Lung (tissue), 17 donors: ENCODE measurements at places on chromosomes 1 and 21.

- no peak for DNase-seq
Observed at GRCh38 chr1:209412036-209412435, 171.5 kb upstream of the CAMK1G start.

DNA sequence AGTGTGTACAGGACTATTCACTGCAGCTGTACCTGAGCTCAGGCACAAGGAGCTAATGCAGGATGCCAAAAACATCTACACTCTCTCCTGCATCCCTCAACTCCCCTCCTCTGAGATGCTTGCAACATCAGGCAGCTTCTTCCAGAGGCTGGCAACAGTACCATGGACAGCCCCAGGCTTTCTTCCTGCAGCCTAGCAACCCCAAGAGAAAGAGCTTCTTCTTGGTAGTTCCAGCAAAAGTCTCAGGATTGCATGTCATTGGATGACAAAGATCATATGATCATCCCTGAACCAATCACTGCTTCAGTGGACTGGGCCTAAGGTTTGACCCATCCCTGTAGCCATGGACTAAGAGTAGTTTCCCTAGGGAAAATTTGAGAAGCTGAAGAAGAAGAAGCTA, 46.7 kb downstream of the CAMK2N1 start:
- DNase-seq, result no peak

GRCh38 chr21:18023157-18023556, 204.0 kb upstream of the C21orf91 start:
- DNase-seq, result peak; percentile 59

GRCh38 chr1:81574408-81574807, 226.3 kb upstream of the ADGRL2 start:
- peak; percentile 39 for DNase-seq

GRCh38 chr1:183318433-183318832, 99.7 kb downstream of the NMNAT2 start:
- peak; percentile 95 for DNase-seq

DNA sequence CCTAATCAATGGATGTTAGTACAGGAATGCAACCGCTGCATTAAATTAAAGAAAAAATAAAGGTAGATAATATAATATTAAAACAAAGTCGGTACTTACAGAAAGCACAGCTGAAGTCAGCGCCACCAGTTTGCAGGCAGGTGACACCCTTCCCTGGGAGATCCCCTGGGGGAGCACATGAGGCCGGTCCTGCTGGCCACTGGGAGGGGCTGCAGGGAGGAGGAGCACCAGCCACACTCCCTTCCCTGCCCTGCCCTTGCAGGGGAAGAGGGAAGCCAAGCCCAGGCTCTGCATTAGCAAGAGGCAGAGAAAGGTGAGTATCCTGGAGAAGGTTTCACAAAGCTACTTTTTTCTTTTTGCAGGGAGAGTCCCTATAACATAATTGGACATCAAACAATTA, 507.0 kb downstream of the AJAP1 start:
- DNase-seq, result no peak

DNA sequence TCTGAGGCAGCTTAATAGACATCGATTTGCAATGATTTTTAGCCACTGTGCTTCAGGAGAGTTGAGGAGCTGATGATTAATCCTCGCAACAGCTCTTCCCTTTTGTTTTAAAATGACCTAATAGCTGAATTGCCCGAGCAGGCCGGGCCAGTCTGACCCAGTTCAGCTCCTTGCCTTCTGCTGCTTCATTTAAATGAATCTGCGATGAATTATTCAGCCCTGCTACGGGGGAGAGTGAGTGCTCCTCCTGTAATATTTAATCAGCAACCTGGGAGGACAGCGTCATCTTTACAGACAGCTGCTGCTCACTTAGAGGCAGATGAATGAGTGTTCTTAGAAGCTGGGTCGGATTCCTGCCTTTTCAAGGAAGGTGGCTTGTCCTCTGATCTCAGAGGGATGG, 325.1 kb downstream of the CAMTA1 start:
- DNase-seq, result no peak

DNA sequence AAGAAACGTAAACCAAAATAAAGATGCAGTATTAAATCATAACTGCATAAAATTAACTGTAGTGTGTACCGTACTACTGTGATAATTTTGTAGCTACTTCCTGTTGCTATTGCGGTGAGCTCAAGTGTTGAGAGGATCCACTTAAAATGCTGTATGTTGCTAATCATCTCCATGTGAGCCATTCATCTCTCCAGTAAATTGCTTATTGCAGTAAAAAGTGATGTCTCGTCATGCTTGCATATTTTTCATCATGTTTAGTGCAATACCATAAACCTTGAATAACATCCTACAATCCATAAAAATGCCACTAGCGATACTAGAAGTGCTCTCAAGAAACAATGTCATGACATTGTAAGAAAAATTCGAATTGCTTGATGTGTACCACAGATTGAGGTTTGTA, 66.3 kb downstream of the RAVER2 start:
- no peak for DNase-seq

- DNase-seq, result peak; percentile 59
Observed at GRCh38 chr1:234598974-234599616, 10.9 kb downstream of the IRF2BP2 start.

- DNase-seq, result no peak
Observed at GRCh38 chr1:221692643-221693042, 49.2 kb downstream of the DUSP10 start.

DNA sequence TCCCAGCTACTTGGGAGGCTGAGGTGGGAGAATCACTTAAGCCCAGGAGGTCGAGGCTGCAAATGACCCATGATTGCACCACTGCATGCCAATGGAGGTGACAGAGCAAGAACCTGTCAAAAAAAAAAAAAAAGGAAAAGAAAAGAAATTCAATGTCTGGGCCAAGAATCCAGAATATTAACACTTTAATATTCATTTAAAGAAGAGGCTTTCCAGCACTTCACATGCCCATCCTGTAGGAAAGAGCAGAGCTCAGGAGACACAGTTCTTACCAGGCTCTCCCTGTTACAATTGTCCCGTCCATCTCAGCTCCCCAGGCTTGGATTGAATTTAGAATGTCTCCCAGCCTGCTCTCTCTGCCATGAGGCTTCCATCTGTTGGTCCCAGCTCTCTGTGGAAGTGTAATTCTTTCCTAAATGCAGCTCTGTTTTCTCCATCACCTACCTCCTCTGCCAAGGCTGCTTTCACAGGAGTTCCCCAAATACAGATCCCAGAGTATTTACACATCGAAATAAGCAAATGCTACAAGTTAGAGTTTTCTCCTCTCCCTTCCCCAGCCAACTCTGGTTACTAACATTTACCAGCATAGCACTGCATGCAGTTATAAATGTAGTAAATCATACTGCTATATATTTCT, 116.6 kb upstream of the CDC42BPA start:
- no peak for DNase-seq

- DNase-seq, result peak; percentile 71
Observed at GRCh38 chr1:193703655-193704054, 517.2 kb upstream of the B3GALT2 start.

DNA sequence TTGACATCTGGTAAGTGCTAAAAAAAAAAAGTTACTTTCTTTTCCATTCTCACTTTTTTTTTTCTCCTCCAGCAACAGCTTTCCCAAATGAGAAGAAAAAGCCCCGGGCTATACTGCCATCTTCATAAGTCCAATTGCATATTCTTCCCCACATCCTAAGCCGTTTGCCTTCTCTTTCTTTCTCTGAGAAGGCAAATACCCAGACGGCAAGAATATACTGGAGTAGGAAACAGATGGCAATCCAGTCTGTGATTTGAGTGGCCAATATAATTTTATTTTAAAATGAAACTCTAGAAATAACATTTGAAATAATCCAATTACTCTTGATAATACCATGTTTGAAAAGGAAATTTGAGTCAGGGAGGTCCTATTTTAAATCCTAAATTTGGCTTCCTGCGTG, 44.6 kb upstream of the GREM2 start:
- DNase-seq, result no peak

GRCh38 chr1:65049941-65050713, 83.8 kb upstream of the JAK1 start:
- no peak for DNase-seq

DNA sequence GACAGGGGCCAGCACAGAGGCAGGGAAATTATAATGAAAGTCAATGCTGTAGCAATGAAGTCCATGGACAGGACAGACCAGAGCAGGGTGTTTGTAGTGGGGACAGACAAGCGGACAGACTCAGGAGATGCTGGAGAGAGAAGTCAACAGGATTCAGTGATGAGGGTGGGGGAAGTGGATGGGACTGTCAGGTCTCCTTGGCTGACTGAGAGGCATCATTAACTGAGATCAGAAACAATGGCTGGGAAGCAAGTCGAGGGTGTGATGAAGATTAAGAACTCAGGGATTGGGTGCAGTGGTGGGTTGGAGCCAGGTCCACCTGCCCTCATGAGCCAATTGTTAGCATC, 25.5 kb downstream of the CD58 start:
- DNase-seq, result no peak

- DNase-seq, result no peak
Observed at GRCh38 chr1:244054924-244055263, 3.8 kb downstream of the ZBTB18 start.

DNA sequence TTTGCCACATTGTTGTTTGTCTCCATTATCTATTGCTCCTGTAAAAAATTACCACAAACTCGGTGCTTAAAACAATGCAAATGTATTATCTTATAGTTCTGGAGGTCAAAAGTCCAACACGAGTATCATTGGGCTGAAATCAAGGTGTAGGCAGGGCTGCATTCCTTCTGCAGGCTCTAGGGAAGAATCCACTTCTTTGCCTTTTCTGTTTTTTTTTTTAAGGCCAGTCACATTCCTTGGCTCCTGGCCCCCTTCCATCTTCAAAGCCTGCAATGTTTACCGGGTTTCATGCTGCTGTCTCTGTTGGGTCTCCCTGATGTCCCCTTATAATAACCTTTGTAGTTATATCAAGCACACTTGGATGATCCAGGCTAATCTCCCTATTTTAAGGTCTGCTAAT, 212.7 kb downstream of the PTBP2 start:
- DNase-seq, result no peak

GRCh38 chr1:216576234-216576937, 146.8 kb downstream of the ESRRG start:
- no peak for DNase-seq

DNA sequence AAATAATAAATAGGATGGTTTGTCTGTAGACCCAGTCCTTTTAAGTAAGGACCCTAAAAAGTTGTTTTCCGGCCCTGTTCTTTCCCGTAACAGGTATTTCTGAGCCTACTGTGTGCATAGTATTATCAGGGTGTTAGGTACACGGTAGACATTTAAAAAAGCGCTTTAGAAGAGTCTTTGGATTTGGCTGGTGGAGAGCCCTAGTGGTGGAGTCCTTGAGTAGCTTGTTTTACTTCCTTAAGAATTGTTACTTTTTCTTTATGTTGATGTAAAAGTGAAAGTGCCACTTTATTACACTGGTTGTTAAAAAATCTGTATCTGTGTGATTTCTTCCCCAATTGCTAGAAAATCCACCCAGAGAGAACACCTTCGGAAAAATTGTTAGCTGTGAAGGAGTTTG, 36.8 kb downstream of the SMYD2 start:
- DNase-seq, result no peak

GRCh38 chr21:34861258-34861657, 187.8 kb downstream of the RUNX1 start:
- DNase-seq, result no peak

- DNase-seq, result no peak
Observed at GRCh38 chr1:119758584-119758983, 10.1 kb downstream of the HMGCS2 start.

DNA sequence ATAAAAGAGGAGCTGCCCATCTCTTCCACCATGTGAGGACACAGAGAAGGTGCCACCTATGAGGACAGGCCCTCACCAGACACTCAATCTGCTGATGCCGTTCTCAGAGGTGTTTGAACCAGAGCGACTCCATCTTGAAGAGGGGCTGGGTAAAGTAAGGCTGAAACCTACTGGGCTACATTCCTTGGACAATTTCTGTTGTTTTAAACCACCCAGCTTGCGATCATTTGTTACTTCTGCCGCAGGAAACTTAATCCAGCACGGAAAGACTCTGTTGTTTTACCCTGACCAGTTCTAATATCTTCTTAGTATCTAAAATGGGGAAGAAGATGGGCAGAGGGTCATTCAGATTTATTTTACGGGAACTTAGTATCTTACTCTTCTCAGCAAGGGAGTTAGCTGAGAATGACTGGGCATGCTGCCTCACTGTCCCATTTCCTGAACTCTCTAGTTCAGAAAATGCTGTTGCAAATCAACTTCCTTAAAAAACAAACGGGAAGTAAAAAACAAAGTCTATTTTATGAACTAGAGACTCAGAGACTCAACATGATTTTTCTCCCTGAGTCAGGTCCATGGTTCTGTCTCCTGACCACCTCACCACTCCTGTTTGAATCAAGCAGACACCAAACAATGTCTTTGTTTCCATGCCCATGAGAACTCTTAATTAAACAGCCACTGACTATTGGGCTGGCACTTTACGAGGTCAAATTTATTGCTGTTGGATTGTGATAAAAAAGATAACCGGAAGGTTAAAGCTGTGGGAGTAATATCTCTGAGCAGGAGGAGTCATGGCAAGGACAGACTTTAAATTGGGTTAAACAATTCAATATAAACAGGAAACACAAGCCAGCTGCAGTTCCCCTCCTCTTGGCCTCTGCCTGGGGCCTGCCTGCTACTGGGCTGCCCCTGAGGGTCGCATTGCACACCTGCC, 23.8 kb upstream of the IFNAR1 start:
- DNase-seq, result peak; percentile 59

GRCh38 chr21:32772281-32773047, 909 bp upstream of the PAXBP1 start:
- DNase-seq, result peak; percentile 18

- DNase-seq, result no peak
Observed at GRCh38 chr1:172671591-172671990, 12.7 kb downstream of the FASLG start.

DNA sequence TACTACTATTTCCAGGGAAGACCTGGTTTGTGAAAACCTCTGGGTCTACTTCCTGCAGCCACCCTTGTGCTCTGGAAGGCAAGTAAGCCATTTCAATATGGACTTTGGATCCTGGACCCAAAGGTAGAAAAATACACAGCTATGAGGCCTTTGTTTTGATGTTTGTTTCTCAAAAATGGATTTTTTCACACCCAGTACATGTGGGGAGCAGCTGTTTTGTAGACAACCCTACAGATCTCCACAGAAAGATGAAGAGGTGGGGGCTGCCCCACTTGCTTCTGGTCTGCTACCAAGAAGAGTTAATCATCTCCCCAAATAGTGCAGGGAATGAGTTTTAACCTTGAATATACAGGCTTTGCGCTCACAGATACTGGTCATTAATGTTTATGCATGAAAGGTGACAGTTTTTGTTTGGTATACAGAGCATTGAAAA, 29.2 kb downstream of the ZNF281 start:
- no peak for DNase-seq
